ENCODE measurements at places on chromosomes 4 and X.

- DNase-seq: no peak
These were observed 106.4 kb downstream of the AMELX start for GRCh38 chrX:11399489-11400094.

DNA sequence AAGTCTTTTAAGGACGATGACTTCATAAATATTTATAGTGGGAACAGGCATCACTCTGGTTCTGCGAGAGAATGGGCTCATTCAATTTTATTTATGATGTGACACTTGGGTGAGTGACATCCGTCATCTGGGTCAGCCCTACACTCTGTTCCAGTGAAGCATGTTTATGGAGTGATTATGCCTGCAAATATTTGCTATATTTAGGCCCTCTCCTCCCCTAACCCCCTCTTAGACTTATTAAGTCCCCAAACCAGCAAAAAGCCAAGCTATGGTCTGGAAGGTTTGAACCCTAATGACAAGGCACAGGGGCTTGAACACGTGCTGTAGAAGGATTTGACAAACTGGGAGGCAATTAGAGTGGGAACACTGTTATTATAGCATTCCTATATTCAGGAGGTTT is 55.9 kb downstream of the C4orf51 start:
- DNase-seq: no peak

DNA sequence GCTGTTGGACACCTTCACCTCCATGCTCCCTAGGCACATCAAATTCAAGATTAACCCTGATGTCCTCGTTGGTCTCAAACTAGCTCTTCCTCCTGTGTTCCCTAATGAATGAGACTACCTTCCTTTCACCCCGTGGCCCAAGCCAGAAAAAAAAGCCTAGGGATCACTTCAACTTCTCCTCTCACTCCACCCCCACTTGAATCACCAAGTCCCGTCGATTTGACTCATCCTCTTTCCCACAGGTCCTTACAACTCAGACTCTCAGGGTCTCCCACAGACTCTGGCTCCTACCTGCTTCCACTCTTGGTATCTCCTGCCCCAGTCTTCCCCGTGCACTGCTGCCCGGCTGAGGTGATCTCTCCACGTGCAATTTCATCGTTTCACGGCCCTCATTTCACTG is 8.5 kb downstream of the SLC25A43 start:
- no peak for DNase-seq

- DNase-seq: no peak
These were observed 56.5 kb upstream of the RASGEF1B start for GRCh38 chr4:81528200-81528599.

- no peak for DNase-seq
These were observed 2.1 kb downstream of the HSD17B11 start for GRCh38 chr4:87388901-87389300.

DNA sequence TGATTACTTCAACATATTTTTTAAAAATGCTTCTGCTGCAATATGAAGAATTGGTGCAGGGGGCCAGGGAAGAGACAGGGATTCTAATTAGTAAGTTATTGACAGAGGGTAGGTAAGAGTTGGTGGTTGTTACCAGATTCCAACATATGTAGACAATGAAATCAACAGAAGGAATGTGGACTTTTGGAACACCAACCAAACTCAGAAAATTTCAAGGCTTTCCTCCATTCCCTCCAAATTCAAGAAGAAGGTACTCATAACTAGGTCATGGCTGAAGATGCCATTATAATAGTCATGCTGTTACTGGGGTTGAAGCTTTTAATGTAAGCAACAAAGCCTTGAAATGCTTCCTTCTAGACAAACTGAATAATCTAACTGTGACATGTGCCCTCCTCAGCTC is 22.9 kb upstream of the CXCL13 start:
- no peak for DNase-seq

- no peak for DNase-seq
These were observed 9.1 kb upstream of the RNF4 start for GRCh38 chr4:2459589-2460349.

GRCh38 chr4:184937030-184937710 is 81.1 kb upstream of the HELT start:
- no peak for DNase-seq

DNA sequence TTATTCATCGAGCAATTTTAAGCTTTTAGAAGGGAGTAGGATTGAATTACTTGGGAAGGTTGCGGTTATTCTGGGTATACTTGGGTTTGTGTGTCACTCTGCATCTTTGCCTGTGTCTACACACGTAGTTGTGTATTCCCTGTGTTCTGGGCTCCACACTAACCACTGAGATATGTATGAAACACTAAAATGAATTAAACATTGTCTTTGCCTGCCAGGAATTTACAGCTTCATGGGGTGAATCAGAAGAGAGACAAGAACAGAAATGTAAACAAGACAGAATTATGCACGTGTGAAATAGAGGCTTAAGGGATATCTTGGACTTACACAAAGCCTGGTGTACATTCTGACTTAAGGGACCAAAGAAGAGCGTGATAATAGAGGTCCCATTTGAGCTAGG is 228.5 kb downstream of the AFF2 start:
- no peak for DNase-seq

GRCh38 chrX:109537324-109537665 is 651 bp downstream of the NXT2 start:
- DNase-seq: no peak

GRCh38 chr4:168719725-168720124 is 222.9 kb downstream of the PALLD start:
- DNase-seq: no peak

GRCh38 chr4:67198727-67199126 is 346.6 kb downstream of the CENPC start:
- no peak for DNase-seq

DNA sequence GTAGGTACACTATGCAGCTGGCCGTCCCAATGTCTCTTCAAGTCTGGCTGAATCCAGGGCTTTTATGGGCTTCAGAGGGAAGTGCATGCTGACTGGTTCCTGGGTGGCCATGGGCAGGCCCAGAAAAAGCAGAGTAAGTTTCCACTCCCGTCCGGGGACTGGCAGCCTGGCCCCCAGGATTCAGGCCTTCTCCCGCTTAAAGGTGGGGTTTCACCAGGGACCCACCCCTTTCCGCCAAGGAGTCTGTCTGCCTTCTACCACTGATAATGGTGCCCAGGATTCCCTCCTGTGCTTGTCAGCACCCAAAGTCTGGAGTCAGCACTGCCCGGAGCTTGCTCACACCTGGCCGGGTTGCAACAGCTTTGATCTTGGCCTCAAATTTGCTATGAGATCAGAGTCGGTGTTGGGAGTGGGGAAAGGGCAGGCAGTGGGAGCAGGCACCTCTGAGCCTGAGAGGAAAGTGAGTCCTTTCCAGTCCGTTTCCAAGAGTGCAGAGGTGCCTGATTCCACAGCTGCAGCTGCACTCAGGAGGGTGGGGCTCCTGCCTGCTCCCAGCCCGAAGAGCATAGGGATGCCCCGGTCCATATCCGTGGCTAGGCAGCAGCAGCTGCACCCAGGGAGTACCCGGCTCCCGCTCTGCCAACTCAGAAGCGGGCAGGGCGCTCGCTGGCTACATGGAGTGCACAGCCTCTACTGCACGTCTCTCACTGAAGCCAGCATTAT is 1344.3 kb upstream of the ADGRL3 start:
- no peak for DNase-seq

GRCh38 chrX:113470166-113470565 is 629.5 kb upstream of the AMOT start:
- no peak for DNase-seq

GRCh38 chr4:1374706-1375045 is 27.7 kb downstream of the UVSSA start:
- DNase-seq: no peak

GRCh38 chr4:81827577-81828202 is 356.0 kb upstream of the RASGEF1B start:
- peak; percentile 19 for DNase-seq

DNA sequence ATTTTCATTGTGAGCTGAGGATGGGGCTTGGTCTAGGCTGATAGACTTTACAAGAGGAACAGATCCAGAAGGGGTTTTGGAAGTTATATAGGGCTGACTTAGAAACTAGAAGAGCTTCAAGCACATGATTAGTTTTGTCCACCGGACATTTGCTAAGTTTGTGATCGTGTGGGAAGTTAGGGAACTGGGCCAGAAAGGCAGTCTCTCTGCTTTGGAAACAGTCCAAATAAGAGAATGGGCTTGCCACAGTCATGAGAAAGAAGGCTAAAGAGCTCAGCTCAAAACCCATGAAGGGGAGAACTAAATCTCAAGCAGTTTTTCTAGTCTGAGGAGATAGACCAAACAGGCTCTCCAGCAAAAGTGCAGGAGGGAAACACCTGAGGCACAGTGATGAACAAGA is 67.8 kb downstream of the ZNF674 start:
- no peak for DNase-seq

DNA sequence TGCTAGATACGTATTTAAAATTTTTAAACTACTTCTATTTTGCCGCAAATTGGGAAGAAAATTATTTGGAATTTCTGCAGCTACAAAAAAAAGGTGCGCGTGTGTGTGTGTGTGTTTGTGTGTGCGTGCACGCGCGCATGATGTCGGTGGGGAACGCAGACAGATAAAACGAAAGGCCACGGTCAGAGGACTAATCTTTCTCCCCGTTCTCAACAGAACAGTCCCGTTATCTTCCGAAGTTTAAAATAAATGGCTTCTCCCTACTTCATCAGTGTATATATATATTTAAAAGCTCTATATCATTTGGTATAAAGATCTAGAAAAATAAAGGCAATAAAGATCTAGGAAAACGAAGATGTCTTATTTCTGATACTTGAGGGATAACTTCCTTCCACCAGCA is 1.5 kb downstream of the MGARP start:
- no peak for DNase-seq

GRCh38 chrX:134658760-134659023 is 421 bp upstream of the PLAC1 start:
- DNase-seq: no peak

DNA sequence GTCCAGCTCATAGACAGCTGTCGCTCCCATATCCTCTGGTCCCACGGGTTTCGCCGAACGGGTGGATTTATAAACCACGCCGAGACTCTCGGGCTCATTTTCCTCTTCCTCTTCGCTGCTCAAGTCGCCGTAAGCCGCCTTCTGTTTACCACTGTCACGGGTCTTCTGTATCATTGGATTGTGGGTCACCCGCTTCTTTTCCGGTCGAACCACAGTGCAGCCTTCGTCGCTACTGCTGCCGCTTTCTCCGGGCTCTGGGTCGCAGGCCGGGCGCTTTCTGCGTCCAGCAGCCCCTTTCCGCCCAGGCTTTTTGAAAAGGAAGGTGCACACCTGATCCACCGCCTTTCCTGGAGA is 311 bp downstream of the RNF113A start:
- no peak for DNase-seq
